ENCODE measurements at places on chromosomes 11 and 22.

GRCh38 chr11:83009999-83010398, 61.7 kb downstream of the RAB30 start:
- DNase-seq: no peak

DNA sequence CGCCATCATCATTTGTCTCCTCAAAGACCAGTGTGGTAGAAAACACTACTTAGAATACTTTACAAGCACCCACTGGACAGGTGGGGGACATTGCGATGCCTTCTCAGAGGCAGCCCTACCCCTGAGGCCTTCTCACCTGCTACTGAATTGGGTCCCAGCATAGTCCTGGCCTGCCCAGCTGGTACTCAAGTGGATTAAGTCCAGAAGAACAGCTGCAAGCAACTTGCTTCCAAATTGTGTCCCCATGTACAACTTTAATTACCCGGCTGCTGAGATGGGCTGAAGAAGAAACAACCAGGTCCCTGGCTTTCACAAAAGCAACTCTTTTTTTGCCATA, 12.3 kb downstream of the ABTB2 start:
- DNase-seq: peak; percentile 95

DNA sequence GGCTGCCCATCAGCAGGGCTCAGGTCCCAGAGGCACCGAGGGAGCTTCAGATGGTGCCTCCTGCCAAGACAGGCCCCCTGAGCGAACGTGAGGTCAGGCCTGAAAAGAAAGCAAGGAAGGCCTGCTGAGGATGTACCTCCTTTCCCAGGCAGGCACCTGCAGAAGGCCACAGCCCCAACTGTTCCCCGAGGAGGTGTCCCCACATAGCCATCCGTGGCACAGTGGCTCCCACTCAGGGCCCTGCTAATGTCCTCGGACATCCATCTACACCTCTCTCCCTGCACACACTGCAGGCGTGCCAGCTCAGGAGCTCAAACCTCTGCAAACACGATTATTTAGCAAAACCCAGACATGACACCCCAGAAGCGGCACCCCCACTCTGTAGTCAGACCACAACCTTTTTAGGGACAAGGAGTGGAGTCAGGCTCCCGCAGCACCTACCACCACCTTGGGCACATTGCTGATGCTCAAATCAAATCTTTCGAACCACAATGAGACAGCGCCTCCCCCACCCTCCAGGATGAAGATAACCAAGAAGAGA, 36.9 kb downstream of the SHANK2 start:
- no peak for DNase-seq

DNA sequence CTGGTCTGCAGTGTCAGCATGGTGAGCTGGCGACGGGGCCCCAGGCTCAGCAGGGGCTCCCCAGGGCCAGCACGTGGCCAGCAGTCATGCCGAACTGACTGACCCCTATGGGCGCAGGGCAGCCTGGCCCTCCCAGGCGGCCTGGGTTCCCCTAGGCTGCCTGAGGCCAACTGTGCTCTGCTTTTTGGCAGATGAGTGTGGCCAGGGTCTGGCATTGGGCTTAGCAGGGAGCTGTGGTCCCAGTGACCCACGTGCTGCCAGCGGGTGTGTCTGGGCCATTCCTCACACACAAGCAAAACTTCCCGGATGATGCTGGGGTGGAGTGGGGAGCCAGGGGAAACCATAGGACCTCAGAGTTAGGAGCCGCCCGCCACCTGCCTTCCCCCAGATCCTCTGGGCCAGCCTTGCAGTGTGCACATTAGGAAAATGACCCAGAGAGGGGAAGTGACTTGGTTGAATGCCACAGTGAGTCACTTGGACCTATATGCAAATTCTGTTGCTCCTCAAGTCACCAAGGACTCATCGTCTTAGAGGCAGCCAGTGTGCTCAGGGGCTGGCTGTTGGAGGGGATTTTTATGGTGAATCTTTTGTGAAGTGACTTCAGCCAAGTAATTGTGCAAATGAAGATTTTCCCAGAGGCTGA, 6.5 kb downstream of the ADORA2A start:
- no peak for DNase-seq

DNA sequence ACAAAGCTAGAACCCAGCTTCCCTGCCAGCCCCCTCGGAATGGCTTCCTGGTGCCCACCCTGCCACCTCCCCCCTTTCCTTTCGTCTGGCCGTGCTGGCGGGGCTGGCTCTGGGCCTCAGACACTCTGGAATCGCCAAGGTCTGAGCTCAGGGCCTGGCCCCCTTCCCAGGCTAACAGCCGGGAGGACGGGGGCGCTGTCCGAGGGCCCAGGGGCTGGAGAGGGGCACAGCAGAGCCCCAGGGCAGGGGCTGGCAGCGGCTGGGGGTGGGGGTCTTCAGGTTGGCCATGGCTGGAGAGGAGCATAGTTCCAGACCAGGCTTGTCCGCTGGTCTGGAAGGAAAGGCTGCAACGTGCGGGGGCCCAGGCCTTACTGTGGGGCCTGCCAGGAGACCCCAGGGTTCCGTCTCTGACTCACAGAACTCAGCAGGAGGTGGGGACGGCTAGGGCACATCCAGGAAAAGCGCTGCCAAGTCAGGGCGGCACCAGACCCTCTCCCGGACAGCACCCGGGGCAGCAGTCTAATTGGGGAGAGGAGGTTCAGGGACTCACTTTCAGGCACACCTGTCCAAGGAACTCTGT, 861 bp upstream of the LTBP3 start:
- DNase-seq: no peak

DNA sequence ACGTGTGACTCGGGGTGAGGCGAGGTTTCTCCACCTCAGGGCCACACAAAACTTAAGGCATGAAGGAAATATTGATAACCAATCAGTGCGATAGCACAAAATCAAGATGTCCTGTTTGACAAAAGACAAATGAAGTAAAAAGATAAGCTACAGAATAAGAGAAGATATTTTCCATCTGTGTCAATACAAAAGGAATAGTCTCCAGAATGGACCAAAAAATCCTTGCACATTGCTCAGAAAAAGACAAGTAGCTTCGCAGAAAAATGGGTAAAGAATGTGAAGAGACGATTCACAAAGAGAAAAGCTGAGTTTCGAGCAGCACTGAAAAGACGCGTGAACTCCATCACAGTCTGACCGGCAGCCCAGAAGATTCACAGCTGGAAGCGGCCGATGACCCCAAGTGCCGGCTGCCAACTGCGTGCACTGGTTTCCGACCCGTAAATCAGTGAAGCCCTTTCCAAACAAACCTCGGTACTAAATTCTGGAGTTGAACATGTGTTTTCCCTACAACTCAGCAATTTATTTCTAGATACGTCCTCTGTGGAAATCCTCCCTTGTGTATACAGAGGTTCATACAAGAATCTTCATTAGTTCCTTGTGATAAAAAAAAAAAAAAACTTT, 308.4 kb downstream of the BRD1 start:
- DNase-seq: no peak

DNA sequence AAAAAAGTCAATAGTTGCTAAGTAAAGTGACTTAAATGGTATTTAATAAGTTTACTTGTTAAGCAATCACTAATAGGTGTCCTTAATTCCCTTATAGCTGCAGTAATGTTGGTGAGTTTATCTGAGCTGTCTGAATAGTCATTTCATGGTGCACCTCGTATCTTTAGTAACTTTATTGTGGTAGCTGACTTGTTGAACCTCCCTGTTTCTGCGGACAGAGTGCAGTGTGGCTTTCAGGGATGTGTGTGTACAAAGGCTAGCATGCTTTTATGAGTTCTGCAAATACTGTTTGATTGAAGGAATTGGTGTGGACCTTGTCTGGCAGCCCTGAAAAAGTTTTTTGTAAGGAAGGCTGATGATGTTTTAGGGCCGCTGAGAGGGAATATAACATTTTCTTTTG, 2.6 kb downstream of the ZNRF3 start:
- DNase-seq: no peak

GRCh38 chr11:76361776-76362175, 19.2 kb downstream of the THAP12 start:
- DNase-seq: no peak

- peak; percentile 45 for DNase-seq
Observed at GRCh38 chr11:45233121-45233803, 52.9 kb downstream of the SYT13 start.

DNA sequence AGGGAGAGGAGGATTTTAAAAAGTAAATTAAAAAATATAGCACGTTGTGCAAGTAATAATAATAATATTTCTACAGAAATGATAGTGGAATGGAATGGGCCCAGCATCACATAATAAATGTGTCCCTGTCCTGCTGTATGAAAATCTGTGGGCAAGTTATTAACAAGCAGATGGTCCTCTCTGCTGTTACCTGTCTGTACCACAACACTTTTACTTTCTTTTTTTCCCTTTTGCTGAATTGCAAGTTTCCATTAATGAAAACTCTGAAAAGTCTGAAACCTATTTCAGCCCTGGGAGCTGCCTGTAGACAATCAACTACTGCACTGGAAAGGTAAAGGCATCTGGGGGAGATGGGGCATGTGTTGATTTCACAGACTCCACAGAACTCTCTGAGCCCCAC, 937.1 kb downstream of the OPCML start:
- DNase-seq: no peak

DNA sequence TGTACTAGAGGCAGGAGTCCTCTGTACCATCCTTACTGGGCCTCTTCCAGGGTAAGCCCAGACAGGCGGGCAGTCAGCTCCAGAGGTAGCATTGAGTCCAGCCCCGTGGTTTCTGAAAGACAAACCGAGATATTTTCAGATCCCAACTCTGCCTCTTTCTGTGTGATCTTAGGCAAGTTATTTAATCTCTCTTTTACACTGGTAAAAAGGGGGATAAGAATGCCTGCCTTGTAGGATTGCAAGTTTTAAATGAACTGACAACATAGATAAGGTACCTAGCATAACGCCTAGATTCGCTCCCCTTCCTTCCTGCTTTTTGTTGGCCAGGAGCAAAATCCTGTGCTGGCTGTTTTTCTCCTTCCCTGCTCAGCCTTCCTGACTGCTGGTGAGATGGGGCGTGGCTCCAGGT, 56.4 kb upstream of the NNMT start:
- DNase-seq: no peak

DNA sequence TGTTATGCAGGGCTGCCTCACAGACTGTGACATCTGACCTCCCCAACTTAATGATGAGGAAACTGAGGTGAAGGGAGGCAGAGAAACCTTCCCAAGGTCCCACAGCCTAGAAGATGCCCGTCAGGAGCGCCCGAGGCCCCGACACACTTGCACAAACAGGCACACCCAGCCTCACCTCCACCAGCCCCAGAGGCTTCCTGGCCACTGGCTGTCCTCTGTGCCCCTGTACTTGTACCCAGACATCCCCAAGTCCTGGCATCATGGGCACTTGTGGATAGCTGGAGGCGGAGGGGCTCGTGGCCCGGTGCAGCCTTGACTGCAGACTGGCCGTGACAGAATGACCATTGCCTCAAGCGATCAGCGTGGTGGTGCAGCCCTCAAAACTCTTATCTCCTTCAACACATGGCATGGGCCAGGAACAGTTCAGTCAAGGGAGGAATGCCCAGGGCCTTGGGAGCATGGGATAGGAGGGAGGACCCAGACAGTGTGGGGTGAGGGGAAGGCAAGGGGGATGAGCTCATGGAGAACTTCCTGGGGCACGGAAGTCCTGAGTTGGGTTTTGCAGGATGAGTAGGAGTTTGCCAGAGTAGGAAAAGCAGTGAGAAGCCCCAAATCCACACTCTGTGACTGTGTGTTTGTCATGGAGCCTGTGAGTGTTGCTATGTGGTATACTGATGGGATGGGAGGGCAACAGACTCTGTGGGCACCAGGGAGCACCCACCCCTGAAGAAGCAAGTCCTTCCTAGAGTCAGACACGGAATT, 25.8 kb upstream of the PPARA start:
- DNase-seq: no peak

DNA sequence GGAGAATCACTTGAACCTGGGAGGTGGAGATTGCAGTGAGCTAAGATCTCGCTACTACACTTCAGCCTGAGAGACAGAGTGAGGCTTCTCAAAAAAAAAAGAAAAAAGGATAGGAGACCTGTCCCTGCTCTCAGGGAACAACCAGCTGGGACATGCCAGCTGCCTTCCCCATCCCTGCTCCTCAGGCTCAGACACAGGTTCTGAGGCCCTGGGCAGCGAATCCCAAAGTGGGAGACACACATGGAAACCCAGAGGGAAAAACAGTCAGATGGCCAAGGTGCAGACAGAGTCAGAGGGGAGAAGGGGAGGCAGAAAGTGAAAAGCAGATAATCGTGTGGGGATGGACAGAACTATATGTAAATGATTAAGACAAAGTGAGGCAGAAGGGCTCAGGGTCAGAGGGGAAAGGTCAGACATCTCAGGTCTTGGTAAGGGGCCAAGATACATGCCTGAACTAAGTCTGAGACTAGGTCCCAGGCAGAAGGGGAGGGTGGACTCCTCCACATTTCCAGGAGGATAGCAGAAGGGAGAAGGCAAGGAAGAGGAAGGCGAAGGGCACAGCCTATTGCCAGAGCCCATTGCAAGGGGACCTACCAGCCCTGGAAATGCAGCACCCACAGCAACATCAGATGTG, 14.2 kb downstream of the STARD10 start:
- DNase-seq: no peak

DNA sequence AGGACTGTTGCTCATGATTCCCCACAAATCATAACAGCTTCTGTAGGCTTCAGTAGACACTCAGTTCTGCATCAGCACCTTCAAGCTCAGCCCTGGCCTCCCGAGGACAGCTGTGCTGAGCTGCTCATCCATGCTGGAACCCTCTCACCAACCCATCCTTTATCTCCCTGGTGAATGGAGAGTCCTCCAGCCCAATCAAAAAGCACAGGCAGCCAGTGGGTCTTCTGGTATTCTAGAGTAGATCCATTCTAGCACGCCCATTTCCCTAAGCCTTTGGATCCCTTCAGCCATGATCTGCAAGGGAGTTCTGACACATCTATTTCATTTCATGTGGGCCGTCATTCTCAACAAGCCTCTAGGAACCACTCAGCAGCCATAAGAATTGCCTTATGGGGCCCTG, 44.6 kb upstream of the SPATA19 start:
- no peak for DNase-seq

DNA sequence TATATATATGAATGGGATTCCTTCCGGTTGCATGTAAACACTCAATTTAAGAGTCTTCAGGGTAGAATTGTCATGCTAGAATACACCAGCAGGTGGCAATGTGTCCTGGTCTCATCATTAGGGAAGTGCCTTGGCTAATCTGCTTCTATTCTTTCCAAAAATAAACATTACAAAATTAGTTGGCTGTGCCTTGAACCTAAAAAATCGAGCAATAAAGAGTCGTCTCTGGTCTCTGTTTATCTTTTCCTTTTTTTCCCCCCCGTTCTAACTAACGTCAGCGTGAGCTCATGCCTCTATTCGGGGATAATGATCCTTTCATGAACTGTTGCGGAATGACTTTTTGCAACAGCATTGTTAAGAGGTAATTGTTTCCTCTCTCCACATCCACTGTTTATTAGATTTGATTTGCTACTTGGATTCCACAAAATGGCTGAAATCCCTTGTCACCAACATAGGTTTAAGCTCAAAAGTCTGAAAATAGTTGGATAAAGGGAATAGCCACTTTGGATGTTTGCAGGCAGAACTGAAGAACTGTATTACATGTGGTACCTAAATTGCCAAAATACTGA, 1.2 kb upstream of the ARHGEF12 start:
- DNase-seq: peak; percentile 39

GRCh38 chr11:79237703-79238102, 203.1 kb downstream of the TENM4 start:
- no peak for DNase-seq
